C1 segment of cervical spinal cord (tissue), 14 donors: ENCODE measurements at places on chromosomes 6 and 20.
A peak's percentile ranks its signal among the peaks of the same experiment; 100 is the strongest.

- no peak for DNase-seq
Observed at GRCh38 chr6:54970337-54970736, 123.8 kb downstream of the FAM83B start.

DNA sequence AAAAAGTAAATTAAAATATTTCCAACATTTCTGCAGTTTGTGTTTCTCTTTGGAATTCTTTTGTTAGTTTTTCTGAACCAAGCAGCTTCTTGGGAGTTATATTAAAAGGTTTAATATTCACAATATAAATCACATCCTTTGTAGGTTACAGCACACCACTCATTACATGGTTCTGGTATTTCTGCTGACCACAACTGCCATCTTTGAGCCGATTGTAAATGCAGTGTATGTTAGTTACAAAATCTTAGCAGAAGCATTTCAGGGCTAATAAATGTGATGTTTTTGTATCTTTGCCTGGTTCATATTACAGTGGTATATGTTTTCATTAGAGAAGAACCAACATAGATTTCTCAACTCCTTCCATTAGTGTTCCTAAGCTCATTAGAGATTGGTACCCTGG is 19.1 kb upstream of the TSHZ2 start:
- DNase-seq: no peak

GRCh38 chr6:132392792-132393191 is 8.5 kb downstream of the MOXD1 start:
- no peak for DNase-seq

DNA sequence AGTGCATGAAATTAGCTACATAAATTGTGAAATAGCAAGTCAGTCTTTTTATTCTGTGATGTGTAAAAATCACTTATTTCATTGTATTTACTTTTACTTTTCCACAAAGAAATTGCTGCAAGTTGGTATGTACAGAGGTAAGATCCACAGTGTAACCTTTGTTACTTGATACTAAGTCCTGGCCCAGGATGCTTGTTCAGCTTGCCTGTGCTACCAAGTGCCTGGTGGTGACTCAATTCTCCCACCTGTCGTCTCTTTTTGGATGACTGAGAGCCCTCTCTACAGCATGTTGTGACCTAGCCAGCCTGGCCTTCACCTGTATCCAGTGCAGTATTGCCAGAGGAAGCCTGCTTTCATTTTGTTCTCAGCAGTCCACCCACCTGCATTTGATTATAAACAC is 54.9 kb downstream of the ANKRD6 start:
- no peak for DNase-seq

- no peak for DNase-seq
Observed at GRCh38 chr6:113292646-113293422, 564.3 kb upstream of the MARCKS start.

- no peak for DNase-seq
Observed at GRCh38 chr6:138485005-138485545, 14.2 kb downstream of the NHSL1 start.

GRCh38 chr6:39430871-39431523 is 108.5 kb upstream of the KCNK16 start:
- peak; percentile 33 for DNase-seq

DNA sequence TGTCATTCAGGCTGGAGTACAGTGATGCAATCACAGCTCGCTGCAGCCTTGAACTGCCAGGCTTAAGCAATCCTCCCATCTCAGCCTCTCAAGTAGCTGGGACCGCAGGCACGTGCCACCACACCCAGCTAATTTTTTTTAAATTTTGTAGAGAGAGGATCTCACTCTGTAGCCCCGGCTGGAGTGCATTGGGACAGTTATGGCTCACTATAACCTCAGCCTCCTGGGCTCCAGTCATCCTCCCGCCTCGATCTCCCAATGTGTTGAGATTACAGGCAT is 86.5 kb downstream of the SERAC1 start:
- no peak for DNase-seq

- DNase-seq: no peak
Observed at GRCh38 chr6:6610031-6610591, 21.6 kb downstream of the LY86 start.

GRCh38 chr6:16855460-16855859 is 94.2 kb upstream of the ATXN1 start:
- DNase-seq: no peak

GRCh38 chr20:50484271-50484976 is 25.8 kb upstream of the PTPN1 start:
- no peak for DNase-seq

DNA sequence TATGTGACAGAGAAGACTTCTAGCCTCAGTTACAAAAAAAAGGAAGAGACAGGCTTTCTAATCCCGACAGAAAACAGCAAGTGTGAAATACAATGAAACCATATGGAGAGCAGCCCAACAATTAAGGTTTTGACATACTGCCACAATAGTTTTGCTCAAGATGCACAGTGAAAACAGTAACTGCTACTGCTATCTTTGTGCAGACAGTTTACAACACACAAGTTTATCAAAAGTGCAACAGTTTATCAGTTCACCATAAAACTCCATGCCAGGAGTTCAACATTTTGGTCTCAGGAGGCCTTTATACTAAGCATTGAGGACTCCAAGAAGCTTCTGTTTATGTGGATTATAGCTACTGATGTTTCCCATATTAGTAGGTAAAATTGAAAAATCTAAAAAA is 37.6 kb downstream of the GOPC start:
- no peak for DNase-seq

DNA sequence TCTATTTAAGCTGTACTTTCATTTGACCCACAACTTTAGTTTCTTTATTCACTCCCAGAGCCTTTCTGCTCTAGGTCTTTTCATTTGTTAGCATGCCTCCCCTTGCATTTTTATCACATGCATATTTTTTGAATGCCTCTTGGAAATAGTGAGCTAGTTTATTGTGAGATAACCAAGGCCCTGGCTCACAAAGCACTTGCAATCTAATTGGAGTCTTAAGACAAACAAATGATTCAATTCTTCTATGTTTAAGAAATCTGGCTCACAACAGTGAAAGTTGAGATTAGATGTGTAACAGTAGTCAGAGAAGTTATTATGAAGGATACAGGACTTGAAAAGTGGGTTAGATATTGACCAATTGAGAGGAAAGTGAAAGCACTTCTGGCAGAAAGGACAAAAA is 173.4 kb downstream of the MOXD1 start:
- DNase-seq: no peak

- DNase-seq: no peak
Observed at GRCh38 chr20:4950841-4951240, 50.5 kb downstream of the SLC23A2 start.

GRCh38 chr20:24718696-24719095 is 230.4 kb upstream of the CST7 start:
- DNase-seq: no peak

DNA sequence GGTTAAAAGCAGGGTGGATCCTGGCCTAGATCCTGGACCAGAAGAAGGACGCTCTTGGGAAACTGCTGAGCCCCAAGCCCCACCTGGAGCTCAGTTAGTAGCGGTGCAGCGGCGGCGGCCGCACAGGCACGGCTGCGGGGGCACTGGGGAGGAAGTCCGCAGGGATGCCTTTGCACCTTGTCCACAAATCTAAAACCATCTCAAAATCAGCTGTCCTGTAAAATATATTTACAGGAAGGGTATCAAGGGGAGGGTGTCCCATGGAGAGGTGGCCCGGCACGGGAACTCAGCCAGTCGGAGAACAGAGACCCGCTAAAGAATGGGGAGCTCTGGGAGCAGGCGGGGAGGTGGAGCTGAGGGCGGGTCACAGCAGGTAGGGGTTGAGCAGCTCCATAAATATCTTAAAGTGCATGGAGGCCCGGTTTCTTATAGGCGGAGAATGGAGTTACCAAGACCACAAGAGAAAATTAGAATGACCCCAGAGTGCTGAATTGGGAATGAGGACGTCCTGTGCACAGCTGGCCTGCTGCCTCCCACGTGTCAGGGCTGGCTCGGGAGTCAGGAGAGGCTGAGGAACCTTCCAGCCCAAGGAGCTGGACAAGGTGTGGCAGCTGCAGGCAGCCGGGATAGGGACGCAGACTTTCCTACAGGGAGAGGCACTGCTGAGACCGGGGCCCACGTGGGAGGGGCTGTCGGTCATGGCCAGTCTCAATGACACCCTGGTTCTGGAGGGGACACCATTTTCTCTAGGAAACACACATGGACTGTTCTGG is 8.0 kb downstream of the MTG2 start:
- DNase-seq: no peak

DNA sequence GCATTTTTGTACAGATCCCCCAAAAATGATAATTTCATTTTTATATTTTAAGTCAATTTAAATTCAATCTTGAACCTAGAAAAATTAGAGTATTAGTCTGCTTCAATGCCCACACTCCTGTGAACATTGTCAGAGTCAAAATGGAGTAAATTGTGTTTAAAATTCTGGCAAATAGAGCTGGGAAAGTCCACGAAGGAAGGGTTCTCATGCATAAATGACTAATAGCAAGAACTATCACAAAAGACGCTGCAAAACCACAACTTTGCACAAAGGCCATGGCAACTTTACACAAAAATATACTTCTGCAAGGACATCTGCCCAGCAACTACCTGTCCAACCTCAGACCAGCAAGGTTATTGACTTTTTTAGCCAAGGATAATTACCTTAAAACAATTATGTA is 203.2 kb upstream of the SMLR1 start:
- no peak for DNase-seq

DNA sequence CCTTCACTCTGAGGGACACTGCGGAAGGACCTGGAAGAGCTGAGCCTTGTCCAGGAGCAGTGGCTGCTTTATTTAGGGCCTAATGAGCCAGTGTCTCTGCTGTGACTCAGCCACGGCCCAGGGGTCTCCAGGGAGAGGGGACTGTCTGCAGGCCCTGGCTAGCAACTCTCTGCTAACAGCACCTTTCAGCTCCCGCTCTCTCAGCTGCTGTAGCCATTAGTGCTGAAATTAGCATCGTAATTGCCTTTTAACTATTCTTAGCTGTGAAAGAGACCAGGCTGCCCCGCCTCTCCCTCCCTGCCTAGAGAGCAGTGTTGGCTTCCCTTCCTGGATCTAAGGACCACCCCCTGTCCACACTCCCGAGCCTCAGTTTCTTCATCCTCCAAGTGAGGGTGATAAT is 53.1 kb upstream of the SLC32A1 start:
- no peak for DNase-seq

- DNase-seq: no peak
Observed at GRCh38 chr6:15961635-15962448, 167.0 kb upstream of the MYLIP start.

- no peak for DNase-seq
Observed at GRCh38 chr6:166618866-166619761, 7.9 kb downstream of the RPS6KA2 start.

DNA sequence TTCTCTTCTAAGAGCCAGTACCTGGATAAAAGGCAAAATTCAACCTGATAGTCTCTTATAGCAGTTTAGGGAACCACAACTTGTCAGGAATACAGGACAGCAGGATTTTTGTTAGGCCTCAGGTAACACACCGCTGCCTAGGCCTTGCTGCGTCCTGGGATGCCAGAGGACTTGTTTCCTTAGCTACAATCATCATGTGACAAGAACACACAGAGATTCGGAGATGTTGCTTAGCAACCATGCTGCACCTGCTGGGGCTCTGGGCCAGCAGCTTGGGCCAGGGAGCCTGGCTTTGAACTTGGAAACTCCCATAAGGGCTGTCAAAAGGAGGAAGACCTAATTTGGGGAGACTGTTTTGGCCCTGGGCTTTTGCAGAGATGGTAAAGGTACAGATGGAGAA is 36.1 kb upstream of the CHD6 start:
- DNase-seq: no peak

- no peak for DNase-seq
Observed at GRCh38 chr20:34945315-34946077, 10.1 kb downstream of the GSS start.

- no peak for DNase-seq
Observed at GRCh38 chr6:11598687-11599086, 61.1 kb downstream of the TMEM170B start.

GRCh38 chr20:56626367-56627121 is 2.6 kb upstream of the TFAP2C start:
- DNase-seq: no peak

GRCh38 chr20:58893355-58894120 is 41.0 kb downstream of the GNAS start:
- no peak for DNase-seq

GRCh38 chr6:156866220-156867015 is 89.2 kb downstream of the ARID1B start:
- DNase-seq: no peak

- no peak for DNase-seq
Observed at GRCh38 chr6:162887981-162888689, 160.4 kb downstream of the PACRG start.

DNA sequence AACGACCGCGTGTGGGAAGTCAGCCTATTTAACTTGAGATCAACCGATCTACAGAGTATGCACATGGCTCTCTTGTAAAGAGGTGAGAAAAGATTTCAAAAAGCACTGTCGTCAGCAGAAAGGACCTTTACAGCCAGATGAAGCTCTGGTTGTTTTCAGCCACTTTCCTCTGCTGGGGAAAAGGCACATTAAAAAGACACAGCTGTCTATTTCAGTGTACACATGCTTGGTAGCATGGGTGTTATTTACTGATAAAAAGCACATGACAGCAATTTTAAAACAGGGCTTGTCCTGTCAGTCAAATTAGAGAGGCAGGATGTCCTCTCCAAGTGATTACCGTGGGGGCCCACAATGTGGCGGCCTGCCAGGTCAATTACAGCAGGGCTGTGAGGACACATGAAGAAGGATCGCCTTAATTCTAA is 188.9 kb downstream of the PRKN start:
- DNase-seq: no peak

DNA sequence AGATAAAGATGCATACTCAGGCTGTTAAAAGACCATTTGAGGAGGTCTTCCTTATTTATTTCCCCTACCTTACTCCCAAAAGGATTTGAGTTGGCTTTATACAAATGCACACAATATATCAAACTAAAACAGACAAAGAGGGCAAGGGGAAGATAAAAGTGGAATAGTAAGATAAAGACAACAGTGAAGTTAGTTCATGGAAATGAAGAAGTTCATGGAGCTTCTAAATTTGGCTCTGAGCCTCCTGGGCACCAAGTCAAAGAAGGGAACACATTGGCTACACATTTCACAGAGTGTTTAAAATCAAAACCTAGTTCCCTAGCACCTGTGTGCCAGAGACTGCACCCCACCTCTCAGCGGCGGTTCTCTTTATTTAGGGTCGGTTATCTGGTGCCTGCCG is 25.8 kb upstream of the ARMC2 start:
- DNase-seq: no peak

GRCh38 chr6:37848371-37848770 is 28.8 kb downstream of the ZFAND3 start:
- no peak for DNase-seq

DNA sequence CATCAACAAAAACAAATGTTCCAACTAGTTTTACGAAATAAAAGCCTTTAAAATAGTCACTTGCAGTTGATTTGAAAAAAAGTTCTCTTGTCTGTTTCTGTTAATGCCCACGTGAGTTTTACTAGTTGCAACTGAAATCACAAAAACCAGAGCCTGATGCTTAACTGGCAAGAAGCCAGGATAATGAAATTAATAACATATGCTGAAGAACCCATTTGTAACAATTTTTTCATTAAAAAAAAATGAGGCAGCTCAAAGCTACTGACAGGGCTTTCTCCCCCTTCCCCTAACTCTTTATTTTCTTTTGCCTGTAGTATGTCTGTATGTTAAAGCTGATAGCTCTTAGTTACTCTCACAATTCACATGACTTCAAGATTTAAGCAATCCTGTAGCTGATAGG is 132.7 kb upstream of the EYA4 start:
- no peak for DNase-seq

GRCh38 chr6:89970072-89970471 is 75.8 kb downstream of the GJA10 start:
- no peak for DNase-seq
